ENCODE measurements at places on chromosomes 11 and 22.

DNA sequence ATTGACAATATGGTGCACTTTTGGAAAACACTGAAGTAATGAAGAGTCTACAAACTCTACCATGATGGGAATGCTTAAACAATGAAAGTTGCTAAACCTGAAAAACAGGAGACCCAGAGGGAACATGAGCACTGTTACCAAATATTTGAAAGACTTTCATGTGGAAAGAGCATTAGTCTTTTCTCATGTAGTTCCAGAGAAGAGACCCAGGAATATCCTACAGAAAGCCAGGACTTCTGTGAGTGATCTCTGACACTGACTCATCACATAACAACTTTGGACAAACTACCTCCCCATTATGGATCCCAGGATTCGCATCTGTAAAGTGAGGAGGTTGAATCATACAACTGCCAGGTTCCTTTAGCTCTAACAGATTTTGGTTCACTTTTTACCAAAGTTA, 62.2 kb downstream of the FAM181B start:
- no peak for DNase-seq

DNA sequence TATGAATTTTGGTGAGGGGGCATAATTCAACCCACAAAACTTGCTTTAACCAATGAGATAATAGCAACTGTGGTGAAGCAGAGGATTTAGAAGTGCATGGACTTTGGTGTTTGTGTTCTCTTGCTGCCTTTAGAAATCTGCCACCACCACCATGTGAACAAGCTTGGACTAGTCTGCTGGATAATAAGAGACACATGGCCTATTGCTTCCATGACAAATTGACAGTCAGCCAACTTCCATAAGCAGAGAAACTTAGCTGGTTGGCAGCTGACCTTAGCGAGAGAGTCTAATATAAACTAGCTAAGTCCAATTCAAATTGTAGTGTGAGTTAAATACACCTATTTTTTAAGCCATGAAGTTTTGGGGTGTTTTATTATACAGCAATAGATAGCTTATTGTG, 482.1 kb upstream of the ANO5 start:
- no peak for DNase-seq

DNA sequence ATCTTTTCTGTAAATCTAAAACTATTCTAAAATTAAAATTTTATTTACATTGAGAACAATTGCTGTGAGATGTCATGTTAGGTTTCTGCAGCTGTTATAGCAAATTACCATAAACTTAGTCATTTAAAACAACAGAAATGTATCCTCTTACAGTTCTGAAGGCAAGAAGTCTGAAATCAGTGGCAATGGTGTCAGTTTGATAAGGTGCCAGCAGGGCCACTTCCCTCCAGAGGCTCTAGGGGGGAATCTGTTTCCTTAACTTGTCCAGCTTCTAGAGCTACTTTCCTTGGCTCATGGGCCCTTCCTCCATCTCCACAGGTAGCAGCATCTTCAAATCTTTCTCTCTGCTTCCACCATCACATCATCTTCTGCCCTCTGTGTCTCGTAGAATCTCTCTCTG, 23.0 kb downstream of the MOGAT2 start:
- no peak for DNase-seq

- DNase-seq: no peak
These were observed 8.7 kb upstream of the EFCAB6 start for GRCh38 chr22:43820651-43821305.

- no peak for DNase-seq
These were observed 15.1 kb downstream of the PLEKHA7 start for GRCh38 chr11:16999116-16999515.

DNA sequence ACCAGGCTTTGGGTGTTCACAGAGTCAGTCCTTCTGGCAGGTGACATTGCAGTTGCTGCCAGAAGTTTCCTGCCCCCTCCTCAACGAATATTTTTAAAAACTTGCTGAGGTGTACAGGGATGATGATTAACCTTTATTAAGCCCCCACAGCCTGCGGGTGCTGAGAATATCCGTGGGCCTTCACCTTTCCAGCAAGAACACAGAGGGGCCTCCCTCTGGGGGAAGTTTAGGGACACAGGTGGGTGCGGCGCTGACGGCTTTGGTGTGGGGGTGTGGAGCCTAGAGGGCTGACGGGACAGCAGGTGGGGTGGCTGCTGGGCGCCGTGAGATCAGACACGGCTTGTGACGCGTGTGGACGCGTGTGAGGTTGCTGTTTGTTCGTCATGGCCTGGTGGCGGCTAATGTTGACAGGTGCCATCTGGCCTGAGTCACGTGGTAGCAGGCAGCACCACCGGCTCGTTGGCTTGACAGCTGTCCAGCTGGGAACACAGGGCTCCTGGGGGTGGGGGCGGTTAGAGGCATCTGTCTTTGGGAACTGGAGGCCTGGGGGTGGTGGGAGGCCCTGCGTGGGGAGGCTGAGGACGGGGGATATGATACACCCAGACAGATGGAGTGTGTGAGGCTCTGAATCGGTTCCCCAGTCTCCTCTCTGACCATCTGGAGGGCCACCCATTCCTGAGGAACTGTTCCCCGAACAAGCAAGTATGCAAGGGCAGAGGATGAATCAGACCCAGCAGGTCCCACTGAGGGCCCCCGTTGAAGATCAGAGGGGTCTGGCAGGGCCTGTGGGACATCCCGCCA, 12.5 kb upstream of the LRRC10B start:
- DNase-seq: no peak

- DNase-seq: no peak
These were observed 793.7 kb upstream of the LRRC4C start for GRCh38 chr11:42253156-42253555.
